ENCODE measurements at places on chromosomes 5 and 9.

- DNase-seq = no peak
Observed at GRCh38 chr5:6872441-6873160, 159.4 kb downstream of the TENT4A start.

DNA sequence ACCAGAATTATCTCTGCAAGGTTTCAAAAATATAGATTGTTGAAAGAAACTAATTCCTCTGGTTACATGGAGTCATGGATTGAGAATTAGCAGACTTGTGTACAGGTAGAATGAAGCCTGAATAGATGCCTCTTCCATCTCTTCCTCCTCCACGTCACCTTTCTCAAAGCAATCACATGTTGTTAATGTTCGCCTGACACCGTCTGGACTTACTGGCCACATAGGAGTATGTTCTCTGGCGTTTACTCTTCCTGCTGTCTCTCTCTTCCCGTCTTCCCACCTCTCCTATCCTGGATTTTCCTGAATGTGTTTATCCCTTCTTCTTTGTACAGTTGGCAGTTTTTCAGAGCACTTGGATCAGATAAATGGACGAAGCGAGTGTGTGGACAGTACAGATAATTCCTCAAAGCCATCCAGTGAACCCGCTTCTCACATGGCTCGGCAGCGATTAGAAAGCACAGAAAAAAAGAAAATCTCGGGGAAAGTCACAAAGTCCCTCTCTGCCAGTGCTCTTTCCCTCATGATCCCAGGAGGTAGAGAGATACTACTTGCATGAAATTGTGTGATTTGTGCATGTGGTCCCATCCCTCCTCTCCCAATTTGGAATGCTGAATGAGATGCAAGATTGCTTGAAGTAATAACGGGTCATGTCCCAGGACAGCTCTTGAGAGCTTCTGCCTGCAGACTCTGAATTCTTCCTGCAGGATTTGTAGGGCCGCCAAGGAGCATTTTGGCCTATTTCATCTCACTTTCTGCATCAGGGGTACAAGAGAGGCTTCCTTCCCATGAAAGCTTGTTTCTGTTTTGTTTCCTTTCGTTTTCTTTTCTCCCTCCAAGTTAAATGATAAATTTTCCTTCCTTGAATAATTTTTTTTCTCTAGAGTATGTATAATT is 47.3 kb downstream of the CD180 start:
- DNase-seq = peak; percentile 8

DNA sequence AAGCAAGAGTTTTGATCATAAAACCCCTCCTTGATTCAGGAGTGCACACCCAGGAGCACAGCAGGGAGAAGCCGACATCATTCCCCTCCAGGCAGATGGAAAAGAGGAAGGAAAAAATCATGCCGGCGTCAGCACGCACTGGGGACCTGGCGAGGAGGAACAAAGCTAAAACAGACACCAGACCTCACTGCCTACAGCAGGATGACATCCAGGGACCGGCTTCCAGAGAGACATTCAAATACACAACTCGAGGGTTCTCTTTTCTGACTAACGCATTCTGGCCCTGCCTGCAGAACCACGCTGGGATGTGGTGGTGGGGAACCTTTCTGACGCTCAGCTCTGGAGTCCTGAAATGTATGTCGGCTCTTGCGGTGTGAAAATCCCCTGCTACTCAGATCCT is 2.7 kb downstream of the UBAC1 start:
- DNase-seq = no peak

- no peak for DNase-seq
Observed at GRCh38 chr5:151123897-151124751, 33.5 kb downstream of the ANXA6 start.

DNA sequence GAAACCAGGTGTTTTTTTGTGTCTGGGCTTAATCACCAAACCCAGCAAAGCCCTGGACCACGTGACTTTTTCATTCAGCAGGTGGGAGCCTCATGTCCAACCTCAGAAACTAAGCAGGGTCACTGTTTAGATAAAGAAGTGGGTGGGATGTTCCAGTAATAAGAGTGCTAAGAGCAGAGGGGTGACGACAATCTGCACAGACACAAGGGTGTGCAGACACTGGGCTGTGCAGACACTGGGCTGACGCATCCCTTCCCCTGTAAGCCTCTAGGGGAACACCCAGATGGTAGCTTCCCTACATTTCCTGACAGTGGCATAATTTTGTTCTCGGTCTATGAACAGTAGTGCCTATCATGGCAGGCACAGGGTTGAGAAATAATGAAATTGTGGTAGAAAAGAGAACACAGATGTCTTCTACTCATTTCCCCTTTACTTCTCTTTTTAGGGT is 85.1 kb downstream of the SAXO1 start:
- no peak for DNase-seq

GRCh38 chr9:99244344-99245260 is 22.5 kb downstream of the SEC61B start:
- DNase-seq = no peak

GRCh38 chr9:22512495-22512894 is 65.9 kb downstream of the DMRTA1 start:
- DNase-seq = no peak

DNA sequence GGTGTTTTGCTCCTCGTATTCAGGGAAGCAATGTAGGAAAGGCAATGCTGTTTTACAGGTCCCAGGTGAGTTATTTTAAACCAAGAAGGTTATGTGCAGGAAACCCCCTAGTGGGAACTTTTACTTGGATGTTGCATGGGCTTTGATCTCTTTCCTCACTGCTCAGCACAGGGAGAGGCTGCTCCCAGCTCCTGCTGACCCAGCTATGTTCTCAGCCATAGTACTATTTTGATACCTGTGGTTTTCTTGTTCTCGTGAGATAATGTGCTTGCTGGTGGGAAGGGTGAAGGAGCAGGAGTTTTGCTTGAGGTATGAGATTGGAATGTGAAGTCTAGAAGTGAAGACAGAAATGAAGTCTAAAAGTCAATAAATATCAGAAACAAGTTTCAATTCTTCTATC is 265.6 kb upstream of the FBXL7 start:
- DNase-seq = no peak

DNA sequence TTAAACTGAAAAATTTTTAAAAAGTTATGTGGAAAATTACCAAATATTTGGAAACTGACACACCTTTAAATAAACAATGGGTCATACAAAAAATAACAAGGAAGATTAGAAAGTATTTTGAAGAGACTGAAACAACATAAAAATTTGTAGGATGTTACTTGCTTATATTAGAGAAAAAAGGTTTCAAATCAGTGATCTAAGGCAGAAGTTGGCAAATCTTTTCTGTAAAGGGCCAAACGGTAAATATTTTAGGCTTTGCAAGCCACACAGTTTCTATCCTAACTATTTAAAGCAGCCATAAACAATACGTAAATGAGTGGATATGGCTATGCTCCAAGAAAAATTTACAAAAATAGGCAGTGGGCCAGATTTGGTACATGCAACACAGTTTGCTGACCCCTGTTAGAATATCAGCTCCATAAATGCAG is 81.3 kb downstream of the OXCT1 start:
- peak; percentile 93 for DNase-seq

GRCh38 chr9:84759804-84760203 is 90.3 kb downstream of the NTRK2 start:
- DNase-seq = no peak

- peak; percentile 34 for DNase-seq
Observed at GRCh38 chr9:98607152-98607551, 101.6 kb downstream of the GABBR2 start.

- DNase-seq = peak; percentile 31
Observed at GRCh38 chr5:151678713-151679112, 8.0 kb downstream of the SPARC start.

- no peak for DNase-seq
Observed at GRCh38 chr9:6590334-6590733, 55.2 kb downstream of the GLDC start.

DNA sequence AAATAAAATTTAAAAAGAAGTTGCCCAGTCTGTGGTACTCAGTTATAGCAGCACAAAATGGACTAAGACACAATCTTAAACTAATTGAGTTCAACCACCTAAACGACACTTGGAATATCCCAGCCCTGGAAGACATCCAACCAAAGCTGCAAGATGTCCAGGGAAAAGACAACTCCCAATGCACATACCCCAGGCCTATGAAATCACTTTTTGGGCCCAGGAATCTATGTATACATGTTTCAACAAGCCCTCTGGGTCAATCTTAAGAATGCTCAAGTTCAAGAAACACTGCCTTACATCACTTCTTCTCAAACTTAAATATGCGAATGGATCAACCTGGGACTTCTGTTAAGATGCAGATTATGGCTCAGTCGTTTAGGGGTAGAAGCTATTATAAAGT is 148.6 kb downstream of the ELAVL2 start:
- no peak for DNase-seq

DNA sequence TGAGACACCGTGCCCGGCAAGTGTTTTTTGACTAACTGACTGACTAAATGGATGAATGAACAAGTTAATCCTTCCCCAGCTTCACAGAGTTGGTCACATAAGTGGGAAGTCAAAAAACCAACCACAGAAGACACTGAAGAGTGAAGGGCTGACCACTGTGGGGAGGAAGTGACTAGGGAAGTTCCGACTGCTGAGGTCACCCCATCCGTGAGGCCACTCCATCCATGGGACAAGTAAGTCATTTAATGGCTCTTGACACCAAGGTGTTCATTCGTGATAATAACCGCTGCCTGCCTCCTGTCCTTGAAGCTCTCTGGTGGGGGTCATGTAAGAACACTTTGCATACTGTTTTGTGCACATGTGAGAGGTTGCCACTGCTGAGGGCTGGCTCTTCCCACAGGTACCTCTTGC is 22.2 kb upstream of the CXCL14 start:
- no peak for DNase-seq

GRCh38 chr9:2758162-2758897 is 41.0 kb downstream of the KCNV2 start:
- peak; percentile 76 for DNase-seq
